ENCODE measurements at places on chromosomes 5 and 9.

- DNase-seq: no peak
Measured at GRCh38 chr5:7269591-7270274, 126.2 kb upstream of the ADCY2 start.

- DNase-seq: no peak
Measured at GRCh38 chr9:105118636-105119035, 125.8 kb upstream of the SLC44A1 start.

DNA sequence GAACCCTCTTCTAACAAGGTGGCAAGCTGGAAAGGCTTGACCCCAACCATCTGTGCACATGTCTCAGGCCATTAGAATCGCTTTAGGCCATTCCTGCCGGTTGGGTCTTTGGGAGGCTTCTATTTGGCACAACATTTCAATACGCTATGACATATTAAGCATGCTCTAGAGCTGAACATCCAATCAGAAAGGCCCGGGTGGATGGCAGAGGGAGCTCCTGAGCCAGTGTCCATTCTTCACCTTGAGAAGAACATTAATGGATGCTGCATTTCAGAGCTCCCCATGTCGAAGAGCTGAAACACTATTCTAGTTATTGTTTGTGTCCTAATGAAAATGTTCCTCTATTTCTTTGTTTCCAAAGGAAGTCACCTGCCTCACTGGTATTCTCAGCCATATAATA lies 12.8 kb downstream of the SPATA9 start:
- no peak for DNase-seq

GRCh38 chr9:135061441-135061840 lies 26.0 kb upstream of the OLFM1 start:
- DNase-seq: no peak

- DNase-seq: no peak
Measured at GRCh38 chr5:172493002-172493401, 38.7 kb upstream of the SH3PXD2B start.
